ENCODE measurements at places on chromosomes 3 and 15.

DNA sequence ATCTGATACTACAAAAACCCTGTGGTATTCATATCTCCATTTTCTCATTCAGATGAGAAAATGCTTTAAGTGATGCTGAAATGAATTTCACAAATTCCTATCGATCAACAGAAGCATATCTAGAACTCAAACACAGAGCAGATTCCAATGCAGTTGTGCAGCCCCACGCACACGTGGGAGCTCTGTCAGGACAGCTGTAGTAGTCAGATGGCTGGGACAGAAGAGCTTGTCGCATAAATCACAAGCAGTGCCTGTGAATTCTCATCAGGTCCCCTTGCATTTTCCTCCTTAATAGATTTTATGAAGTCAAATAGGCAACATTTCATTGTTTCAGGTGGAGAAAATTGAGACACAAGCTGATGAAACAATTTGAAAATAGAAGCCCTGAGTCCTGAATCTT, 792.3 kb downstream of the AGBL1 start:
- DNase-seq = no peak

DNA sequence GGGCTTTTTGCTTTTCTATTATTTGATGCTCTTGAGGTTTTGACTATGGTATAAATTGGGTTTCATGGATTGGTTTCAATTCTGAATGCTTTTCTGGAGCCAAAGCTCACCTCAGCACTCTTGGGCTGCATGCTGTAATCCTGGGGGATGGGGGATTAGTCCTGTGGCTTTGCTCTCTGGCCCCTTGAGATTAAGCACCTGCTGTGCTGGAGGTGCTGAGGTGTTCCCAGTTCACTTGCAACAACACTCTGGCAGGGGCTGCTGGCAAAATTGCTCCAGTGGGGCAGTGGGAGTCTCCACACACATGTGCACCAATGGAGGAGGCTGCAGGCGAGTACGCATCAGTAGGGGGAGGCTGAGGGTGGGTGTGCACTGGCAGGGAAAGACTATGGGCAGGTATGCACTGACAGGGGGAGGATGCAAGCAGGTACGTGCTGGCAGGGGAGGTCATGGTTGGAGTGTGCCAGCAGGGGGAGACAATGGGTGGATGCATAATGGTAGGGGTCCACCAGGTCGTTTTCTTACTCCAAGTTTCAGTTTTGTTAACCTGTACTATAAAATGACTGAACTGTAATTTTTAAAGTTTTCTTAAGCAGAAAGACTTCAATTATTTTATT, 489.2 kb downstream of the FGF12 start:
- DNase-seq = no peak

GRCh38 chr3:104359546-104359945, 1007.2 kb upstream of the ALCAM start:
- DNase-seq = no peak

DNA sequence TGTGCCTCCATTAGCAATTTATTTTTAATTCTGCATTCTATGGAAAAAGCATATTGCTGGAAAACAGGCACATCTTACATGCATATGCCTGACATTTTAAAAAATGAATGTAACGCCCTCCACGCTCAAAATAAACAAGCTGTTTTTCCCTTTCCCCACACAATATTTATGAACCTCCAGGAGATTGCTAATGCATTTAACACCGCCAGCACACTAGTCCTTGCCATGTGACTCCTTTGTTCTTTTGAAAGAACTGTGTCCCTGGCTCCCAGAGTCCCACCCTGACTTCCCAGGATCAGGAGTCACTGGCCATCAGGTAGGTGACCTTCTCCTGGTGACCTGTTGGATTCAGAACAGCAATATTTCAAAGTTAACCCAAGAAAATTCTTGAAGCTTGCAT, 571.2 kb upstream of the CFAP20DC start:
- no peak for DNase-seq

Data from NCI-H2171 treated with DMSO at 0.1 percent for 48 hours (cell line).